ENCODE measurements at places on chromosomes 6 and 20. TPM values are rescaled to one million over a fixed set of nuclear protein-coding genes. Genes with fewer than 3 reads are reported as not detected.

Gene MATN4
- total RNA-seq = not detected

Gene MAP7
- total RNA-seq = 60.7 TPM

Gene THEMIS
- total RNA-seq = not detected

Gene APCDD1L
- not detected for total RNA-seq

Gene ME1
- 70.0 TPM for total RNA-seq

Gene NCOA5
- total RNA-seq = 15.8 TPM

Gene SLC22A16
- total RNA-seq = not detected

Gene ZSCAN9
- total RNA-seq = 10.4 TPM

Gene ULBP2
- 4.5 TPM for total RNA-seq

Gene FAM217A
- not detected for total RNA-seq

Gene PRR3
- 9.6 TPM for total RNA-seq

Gene EYA4
- total RNA-seq = 26.0 TPM

Gene WFDC5
- not detected for total RNA-seq

Gene IRF4
- total RNA-seq = 1.0 TPM

Gene ALDH5A1
- 4.6 TPM for total RNA-seq

Gene REM1
- total RNA-seq = not detected

Gene PPARD
- 1.7 TPM for total RNA-seq

Gene CLVS2
- not detected for total RNA-seq

Gene TFEB
- total RNA-seq = 4.6 TPM

Gene FILIP1
- total RNA-seq = 0.06 TPM

Gene TUBB1
- total RNA-seq = not detected

Gene TGM3
- total RNA-seq = 0.10 TPM

Gene RIPOR3
- not detected for total RNA-seq

Gene HSPA1L
- 0.82 TPM for total RNA-seq

Gene TNXB
- total RNA-seq = 24.6 TPM

Gene KHDC1
- 1.5 TPM for total RNA-seq

Gene USP49
- 3.1 TPM for total RNA-seq

Gene NRSN1
- not detected for total RNA-seq

Gene SLC32A1
- not detected for total RNA-seq

Gene DNAH8
- total RNA-seq = not detected

Gene HMGCLL1
- 0.07 TPM for total RNA-seq

Gene ESR1
- 0.35 TPM for total RNA-seq

Gene TINAG
- not detected for total RNA-seq

Gene IGF2R
- total RNA-seq = 84.3 TPM

Gene KHDRBS2
- not detected for total RNA-seq

Gene TBX18
- total RNA-seq = 11.8 TPM

Gene FOXS1
- not detected for total RNA-seq

Gene QKI
- 88.9 TPM for total RNA-seq

Gene PLA2G7
- total RNA-seq = 10.6 TPM

Gene LPA
- total RNA-seq = not detected

Gene GPR6
- not detected for total RNA-seq

Gene TSBP1
- total RNA-seq = not detected

Gene GNRH2
- not detected for total RNA-seq

Gene LIN28B
- total RNA-seq = not detected

Gene RHAG
- not detected for total RNA-seq

Gene ADGB
- not detected for total RNA-seq

Gene MAP1LC3A
- total RNA-seq = 1.2 TPM

Gene PHACTR1
- not detected for total RNA-seq

Gene OR2J3
- total RNA-seq = not detected

Gene CD109
- 36.3 TPM for total RNA-seq

Gene SSTR4
- total RNA-seq = not detected

Gene DCDC2
- total RNA-seq = 0.05 TPM

Gene ROS1
- not detected for total RNA-seq

Data from NCI-H460 (cell line).